HAP-1 (cell line): ENCODE measurements at places on chromosomes 5 and 9.

GRCh38 chr5:145859897-145860296 lies 12.9 kb downstream of the GRXCR2 start:
- no peak for DNase-seq

GRCh38 chr5:133785182-133785581 lies 172.8 kb upstream of the FSTL4 start:
- no peak for DNase-seq

- DNase-seq = no peak
These were observed 40.6 kb downstream of the INSYN2B start for GRCh38 chr5:169939731-169940130.

- DNase-seq = no peak
These were observed 106.7 kb downstream of the EFNA5 start for GRCh38 chr5:107563959-107564544.

DNA sequence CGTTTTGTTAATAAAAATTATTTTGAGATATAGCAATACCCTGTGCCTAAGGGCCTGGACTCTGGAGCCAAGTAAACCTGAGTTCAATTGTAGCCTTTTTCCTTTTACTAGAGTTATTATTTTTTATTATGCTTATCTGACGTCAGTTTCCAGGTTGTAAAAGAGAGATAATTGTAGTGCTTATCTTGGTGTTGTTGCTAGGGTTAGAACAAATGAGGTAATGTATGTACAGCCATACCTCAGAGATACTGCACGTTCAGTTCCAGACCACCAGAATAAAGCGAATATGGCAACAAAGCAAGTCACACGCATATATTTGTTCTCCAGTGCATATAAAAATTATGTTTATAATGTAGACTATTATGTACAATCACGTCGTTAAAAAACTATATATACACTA lies 215.0 kb downstream of the VPS13A start:
- DNase-seq = no peak

DNA sequence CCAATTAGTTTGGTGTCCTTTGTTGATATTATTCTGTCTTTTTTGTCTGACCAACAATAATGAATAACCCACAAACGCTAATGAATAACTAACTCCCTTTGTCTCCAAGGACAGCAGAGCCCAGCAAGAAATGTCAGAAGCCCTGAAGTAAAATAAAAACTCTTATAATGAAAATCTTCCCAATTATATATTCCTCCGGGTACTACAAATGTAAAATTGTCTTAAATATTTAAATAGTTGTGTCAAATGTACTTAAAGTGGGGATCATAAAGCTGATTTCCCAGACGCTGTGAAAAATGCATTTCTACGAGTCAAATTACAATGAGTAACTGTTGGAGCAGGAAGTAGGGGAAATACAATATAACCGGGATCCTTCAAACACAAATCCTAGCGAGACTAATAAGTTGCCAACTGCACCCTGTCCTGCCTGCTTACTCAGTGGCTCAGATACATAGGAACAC lies 22.3 kb downstream of the GLIS3 start:
- peak; percentile 90 for DNase-seq

- no peak for DNase-seq
These were observed 40.0 kb upstream of the SLC44A1 start for GRCh38 chr9:105204416-105204815.

- no peak for DNase-seq
These were observed 231.9 kb upstream of the TUT7 start for GRCh38 chr9:86586144-86586494.

- DNase-seq = no peak
These were observed 7.3 kb downstream of the BHMT2 start for GRCh38 chr5:79076819-79077218.

DNA sequence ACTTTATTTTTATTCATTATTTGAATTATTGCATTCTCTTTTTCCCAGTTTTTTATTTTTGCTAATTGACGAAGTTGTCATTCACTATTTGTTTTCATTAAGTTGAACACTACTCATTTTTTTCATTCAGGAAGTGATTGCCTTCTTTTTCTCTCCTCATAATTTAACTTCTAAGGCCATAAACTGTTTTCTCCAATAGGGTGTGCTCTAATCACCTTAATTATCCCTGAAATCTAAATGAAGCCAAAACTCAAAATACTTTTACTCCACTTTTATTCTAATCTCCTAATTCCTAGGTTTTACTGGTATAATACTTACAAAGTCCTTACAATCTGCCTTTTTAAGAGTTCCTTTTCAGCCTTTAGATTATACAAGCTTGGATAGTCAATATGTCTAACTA lies 2.9 kb upstream of the OR13C2 start:
- no peak for DNase-seq

GRCh38 chr5:115575167-115576070 lies 26.9 kb downstream of the TICAM2 start:
- DNase-seq = no peak

DNA sequence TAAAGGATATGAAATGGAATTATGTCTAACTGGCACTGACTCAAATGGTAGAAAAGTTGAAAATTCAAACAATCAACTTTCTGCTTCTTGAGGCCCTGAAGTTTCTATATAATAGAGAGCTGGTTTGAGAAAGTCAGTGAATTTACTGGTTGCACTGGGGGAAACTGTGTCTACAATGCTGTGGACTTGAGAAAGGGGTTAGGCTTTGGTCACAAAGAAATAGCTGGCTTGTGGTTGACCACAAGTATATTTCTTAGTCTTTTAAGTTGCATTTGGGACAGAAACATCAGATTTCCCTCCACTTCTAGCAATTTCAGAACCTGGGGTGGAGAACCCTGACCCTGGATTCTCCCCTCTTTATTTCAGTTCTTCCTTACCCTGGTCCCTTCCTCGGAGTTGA lies 192.6 kb upstream of the ACTBL2 start:
- DNase-seq = no peak

GRCh38 chr5:142572006-142572405 lies 113.9 kb downstream of the FGF1 start:
- DNase-seq = no peak

- DNase-seq = no peak
These were observed 1081.6 kb upstream of the ACO1 start for GRCh38 chr9:31302620-31303418.

- no peak for DNase-seq
These were observed 8.4 kb upstream of the OLFM1 start for GRCh38 chr9:135079018-135079417.

- DNase-seq = no peak
These were observed 8.8 kb upstream of the C5orf15 start for GRCh38 chr5:133977161-133977787.

GRCh38 chr9:127395497-127396252 lies 1.3 kb upstream of the SLC2A8 start:
- no peak for DNase-seq

DNA sequence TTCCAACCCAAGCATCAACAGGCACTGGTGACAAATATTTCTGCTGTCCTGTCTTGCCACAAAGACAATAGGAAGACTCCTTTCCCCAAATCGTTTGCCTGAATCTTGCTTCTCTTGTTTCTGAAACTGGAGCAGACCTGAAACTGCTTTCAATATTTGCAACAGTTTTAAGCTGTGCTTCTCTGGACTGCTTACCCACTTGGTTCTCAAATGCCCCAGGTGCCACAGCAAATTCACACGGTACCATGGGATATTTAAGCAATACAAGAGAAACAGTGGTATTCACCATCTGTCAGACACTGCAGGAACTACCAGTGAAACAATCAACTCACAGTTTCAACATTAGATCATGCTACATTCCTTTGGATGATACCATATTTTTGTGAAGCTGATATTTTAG lies 309.4 kb downstream of the PARP8 start:
- no peak for DNase-seq

GRCh38 chr5:169856571-169856970 lies 123.7 kb downstream of the INSYN2B start:
- no peak for DNase-seq

- DNase-seq = peak; percentile 52
These were observed 226.5 kb upstream of the ANKRD55 start for GRCh38 chr5:56459394-56460194.

DNA sequence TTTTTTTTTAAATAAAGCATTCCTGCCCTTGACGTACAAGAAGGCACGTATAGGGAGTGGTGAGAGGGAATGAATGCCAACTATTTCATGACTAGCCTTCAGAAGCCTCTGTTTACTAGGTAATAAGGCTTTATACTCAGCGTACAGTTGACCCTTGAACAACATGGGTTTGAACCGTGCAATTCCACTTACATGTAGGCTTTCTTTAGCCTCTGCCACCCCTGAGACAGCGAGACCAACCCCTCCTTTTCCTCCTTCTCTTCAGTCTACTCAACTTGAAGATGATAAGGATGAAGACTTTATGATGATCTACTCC lies 22.5 kb downstream of the CDC42SE2 start:
- DNase-seq = no peak

DNA sequence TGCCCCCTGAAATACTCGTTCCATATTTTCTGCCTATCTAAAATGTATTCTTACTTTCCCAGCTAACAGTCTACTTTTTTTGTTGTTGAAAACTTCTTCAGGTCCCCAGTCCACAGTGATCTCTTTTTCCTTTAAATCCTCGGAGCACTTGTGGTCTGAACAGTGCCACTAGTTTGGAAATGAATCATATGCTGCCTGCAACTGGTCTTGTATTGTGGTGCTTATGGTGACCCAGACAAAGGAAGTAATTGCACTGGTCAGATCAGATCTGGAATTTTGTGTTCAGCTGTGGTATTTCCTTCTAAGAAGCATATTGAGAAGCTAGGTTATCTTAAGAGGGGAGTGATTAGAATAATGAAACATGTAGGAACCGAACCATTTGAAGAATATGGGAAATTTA lies 2.9 kb downstream of the UNC13B start:
- DNase-seq = no peak

GRCh38 chr9:80157561-80157983 lies 585.8 kb downstream of the TLE4 start:
- DNase-seq = peak; percentile 49

GRCh38 chr9:136697146-136697820 lies 10.0 kb upstream of the AGPAT2 start:
- no peak for DNase-seq

- no peak for DNase-seq
These were observed 129.2 kb downstream of the LHFPL2 start for GRCh38 chr5:78519198-78519941.

DNA sequence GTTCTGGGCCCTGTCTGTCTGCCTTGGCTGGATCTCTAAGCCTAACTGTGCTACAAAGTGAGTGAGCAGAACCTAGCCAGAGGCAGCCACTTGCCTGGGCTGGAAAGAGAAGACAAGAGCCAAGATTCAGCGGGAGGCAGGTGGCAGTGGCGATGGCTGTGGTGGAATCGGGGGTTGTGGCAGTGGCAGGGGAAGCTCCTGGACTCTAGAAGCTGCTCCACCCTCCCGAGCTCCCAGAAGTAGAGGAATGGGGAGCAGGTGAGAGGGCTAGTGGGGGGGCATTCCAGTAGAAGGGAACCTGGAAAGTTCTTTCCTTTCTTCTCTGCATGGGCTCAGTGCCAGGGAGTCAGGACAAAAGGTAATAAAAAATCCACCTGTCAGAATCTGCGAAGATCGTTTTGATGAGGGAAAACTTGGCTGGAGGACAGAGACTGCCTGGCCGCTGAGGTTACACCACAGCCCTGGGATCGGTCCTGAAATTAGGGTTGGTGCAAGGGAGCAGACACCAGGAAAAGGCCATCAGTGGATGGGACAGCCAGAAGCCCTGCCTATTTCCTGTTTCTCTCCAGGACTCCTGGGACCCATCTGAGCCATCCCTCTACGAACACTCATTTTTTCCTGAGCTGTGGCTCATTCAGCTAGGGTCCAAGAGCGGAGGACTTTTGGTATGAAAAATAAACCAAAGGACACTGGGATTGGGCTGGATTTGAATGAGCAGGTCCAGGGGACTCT lies 1.6 kb downstream of the CRAT start:
- DNase-seq = no peak

DNA sequence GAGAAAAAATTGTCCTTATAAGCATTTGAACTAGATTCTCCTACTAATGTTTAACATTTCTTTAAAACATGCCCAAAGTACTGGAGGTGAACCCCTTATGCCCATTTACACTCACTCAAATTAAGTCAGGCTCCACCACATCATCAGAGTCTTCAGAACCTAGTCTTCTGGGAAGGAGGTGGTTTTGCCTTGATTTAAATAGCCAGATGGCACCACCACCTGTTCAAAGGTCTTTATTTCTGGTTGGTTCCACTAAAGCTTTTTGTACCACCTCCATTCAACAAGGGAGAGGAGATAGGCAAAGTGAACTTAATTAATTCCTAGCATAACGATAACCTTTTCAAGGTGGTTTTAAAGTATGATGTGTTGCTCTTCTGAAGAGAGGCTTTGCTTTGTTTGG lies 189.5 kb downstream of the SLF1 start:
- no peak for DNase-seq

GRCh38 chr5:128537221-128537999 lies 635 bp downstream of the FBN2 start:
- DNase-seq = peak; percentile 63

GRCh38 chr5:1702318-1702717 lies 97.3 kb downstream of the MRPL36 start:
- no peak for DNase-seq

- DNase-seq = no peak
These were observed 110.9 kb upstream of the ADAMTSL1 start for GRCh38 chr9:18362901-18363685.

GRCh38 chr9:87029905-87030304 lies 82.6 kb upstream of the GAS1 start:
- DNase-seq = no peak

DNA sequence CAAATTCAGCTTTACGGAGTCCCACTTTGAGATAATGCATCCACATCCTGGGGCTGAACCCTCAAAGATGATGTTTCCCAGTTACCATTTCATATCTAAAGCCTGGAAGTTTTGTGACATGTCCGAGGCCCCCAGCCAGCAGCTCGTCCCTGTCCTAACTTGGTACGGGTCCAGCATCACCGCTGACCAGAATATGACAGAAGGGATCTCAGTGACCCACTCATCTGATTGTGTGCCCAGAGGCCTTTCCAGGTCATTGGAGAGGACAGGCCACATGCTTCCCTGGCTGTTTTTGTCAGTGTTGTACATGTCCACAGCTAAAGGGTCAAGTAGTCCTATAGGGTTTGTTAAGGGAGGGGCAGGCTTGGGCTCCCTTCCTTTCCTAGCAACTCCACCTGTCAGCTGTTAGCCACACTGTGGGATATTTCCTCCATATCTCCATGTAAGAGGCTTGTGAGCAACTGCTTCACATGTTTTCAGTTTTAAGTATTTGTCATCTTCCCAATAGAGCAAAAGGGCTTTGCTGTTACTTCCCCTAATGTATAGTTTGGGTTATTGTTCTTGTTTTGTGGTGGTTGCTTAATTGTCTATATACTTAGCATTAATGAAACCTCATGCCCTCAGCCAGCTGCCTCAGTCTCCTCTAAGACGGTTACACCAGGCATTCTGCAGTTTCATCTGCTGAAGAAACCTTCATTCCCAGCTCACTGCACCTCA lies 33.4 kb downstream of the SECISBP2 start:
- no peak for DNase-seq

- DNase-seq = no peak
These were observed 106.0 kb downstream of the MEGF10 start for GRCh38 chr5:127396490-127397155.

- no peak for DNase-seq
These were observed 49.5 kb downstream of the C7 start for GRCh38 chr5:40958811-40959210.

GRCh38 chr9:95494416-95495371 lies 22.1 kb downstream of the PTCH1 start:
- peak; percentile 55 for DNase-seq
